A673 (cell line): ENCODE measurements at places on chromosomes 6 and 20. TPM values are rescaled to one million over a fixed set of nuclear protein-coding genes. Genes with fewer than 3 reads are reported as not detected.

DNA sequence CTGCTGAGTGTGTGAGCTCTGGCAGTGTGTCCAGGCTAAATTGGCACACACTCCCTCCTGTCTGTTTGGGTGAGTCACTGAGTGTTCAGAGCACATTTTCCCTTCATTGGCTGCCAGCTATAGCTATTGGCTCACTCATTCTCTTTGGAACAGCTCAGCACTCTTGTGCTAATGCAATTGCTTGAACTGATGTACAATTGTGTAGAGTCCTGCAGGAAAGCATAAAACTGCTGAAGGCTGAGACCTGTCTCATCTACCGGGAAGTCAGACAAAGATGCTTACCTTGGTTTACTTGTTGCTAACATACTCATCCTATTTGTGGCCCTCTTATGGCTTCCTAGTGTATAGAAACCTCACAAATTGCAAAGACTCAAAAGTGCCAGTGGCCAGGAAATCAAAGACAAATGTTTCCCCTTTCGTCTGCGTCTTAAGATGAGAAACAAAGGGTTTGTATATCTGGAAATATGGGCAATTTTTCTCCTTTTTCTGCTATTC lies 351.0 kb downstream of the BCKDHB start:
- peak; percentile 41 for DNase-seq

DNA sequence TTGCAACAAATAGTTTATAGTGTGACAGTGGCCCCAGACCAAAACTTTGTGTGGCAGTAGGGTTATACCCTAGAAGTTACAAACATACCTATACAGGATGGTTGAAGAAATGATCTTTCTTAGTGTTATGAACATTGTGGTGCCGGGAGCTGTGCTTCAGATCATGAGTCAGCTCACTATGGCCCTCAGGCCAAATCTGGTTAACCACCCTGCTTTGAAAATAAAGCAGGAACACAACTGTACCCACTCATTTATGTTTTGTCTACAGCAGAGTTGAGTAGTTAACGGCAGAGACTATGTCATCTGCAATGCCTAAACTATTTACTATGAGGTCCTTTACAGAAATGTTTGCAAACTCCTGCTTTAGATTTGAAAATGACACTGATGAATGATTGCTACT lies 24.3 kb downstream of the AKAP7 start:
- no peak for DNase-seq

- DNase-seq: no peak
These were observed 34.2 kb upstream of the ZNF337 start for GRCh38 chr20:25730862-25731261.

- DNase-seq: peak; percentile 15
These were observed 119.5 kb downstream of the PHACTR3 start for GRCh38 chr20:59723607-59724456.

GRCh38 chr6:71254323-71254722 lies 34.3 kb upstream of the OGFRL1 start:
- no peak for DNase-seq

GRCh38 chr6:39266375-39266774 lies 37.1 kb upstream of the KCNK5 start:
- no peak for DNase-seq

DNA sequence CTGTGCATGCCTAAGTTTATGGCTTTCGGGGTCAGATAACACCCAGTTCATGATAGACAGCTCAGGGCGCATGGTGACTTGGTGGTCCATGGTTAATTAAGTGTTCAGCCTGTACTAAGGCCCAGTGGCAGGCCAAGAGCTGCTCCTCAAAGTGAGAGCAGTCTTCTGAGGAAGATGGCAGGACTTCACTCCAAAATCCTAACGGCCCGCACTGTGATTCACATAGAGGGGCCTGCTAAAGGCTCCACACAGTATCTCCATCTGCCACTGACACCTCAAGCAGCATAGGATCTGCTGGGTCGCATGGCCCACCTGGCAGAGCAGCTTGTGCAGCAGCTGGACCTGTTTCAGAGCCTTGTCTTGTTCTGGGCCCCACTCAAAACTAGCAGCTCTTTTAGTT lies 10.6 kb upstream of the CST7 start:
- DNase-seq: no peak

- peak; percentile 98 for DNase-seq
These were observed 166.5 kb downstream of the TFAP2A start for GRCh38 chr6:10248378-10248843.

DNA sequence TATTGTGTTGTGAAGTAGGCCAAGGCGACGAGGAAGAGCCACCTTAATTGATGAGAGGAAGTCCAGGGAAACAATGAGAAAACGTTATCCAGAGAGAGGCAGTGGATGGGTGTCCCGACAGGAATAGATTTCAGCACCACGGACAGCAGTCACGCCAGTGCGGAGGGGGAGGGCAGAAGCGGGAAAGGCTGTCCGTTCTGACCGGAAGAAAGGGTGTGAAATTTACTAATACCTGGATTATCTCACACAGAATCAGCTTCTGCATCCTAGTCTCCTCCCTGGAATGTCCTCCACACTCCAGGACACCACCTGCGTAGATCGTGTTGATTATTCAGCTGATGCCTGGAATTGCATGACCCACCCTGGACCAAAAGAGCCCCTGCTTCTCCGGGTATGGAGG lies 7.4 kb upstream of the BPIFA3 start:
- peak; percentile 70 for DNase-seq

GRCh38 chr20:49587111-49587570 lies 19.2 kb upstream of the PTGIS start:
- no peak for DNase-seq

DNA sequence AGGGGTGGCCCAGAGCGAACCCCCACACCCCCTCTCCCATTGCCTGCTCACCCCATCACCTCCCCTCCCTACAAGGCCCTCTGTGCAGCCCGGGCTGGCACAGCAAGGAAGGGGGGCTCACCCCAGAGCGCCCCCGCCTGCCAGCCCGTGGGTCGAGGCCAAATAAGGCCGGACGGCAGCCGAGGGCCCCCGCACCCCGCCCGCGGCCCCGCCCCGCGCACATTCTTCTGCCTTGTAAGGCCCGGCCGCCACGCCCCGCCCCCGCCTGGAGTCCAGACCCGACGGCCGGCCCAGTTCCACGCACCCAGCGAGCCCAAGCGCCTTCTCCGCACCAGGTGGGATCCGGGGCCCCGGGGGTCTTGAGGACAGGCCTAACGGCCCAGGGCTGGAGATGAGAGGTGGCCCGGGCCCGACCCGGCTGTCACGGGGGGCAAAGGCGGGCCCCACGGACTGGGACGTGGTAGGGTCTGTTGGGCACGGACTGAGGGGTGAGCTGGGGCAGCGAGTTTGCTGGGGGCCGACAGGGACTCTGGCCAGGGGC lies at the start of gene MYL9:
MYL9 (plus strand) TSS at position 293 of the 541 bp plus-strand sequence. CDS start 3,366 bp downstream, outside the sequence.
- DNase-seq: no peak

Gene HLA-DOA
- total RNA-seq: 0.46 and 0.58 TPM in 2 replicates

Gene FAM217A
- total RNA-seq: not detected in 2 replicates

Gene MUC21
- total RNA-seq: not detected in 2 replicates

Gene MMP24OS
- total RNA-seq: 26.2 and 34.0 TPM in 2 replicates
